HT1080 (cell line): ENCODE measurements at places on chromosomes 5 and 9. TPM values are rescaled to one million over a fixed set of nuclear protein-coding genes. Genes with fewer than 3 reads are reported as not detected.

- peak; percentile 6 for DNase-seq
These were observed 28.5 kb upstream of the PHF24 start for GRCh38 chr9:34929506-34930102.

DNA sequence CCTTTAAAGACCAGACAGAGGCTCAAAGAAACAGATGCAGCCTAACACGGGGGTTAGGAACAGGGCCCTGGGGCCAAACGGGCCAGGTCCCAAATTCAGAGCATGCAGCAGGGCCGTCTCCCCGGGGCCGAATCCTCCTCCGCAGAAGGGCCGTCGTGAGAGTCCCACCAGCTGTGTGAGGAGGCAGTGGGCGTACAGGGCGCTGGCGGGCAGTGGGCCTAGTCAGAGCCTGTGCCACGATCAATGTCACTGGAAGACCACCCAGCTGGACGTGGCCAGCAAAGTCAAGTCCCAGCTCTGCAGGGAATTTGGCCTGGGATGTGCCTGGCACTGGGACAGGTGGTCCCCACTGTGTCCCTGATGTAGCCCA is 15.8 kb upstream of the FCN2 start:
- no peak for DNase-seq

GRCh38 chr9:97299809-97300414 is 7.5 kb upstream of the CCDC180 start:
- DNase-seq: no peak

DNA sequence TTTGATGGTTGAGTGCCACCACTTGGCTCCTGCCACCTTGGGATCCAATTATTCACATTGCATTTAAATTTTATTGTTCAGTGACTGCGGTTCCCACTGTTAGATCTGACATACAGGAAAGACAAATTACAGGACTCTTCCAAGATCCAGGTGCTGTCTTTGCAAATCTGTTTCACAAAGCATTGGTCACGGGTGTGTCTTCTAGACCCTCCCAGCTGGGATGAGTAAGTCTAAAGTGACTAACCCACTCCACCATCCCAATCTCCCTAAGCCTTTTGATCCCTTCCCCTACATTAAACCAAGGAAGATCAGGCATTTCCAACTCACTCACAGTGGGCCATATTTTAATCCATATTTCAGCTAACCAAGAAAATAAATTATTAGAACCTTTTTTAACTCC is 1016.3 kb upstream of the CTNND2 start:
- peak; percentile 70 for DNase-seq

- no peak for DNase-seq
These were observed 2.4 kb downstream of the OTP start for GRCh38 chr5:77635917-77636640.

The CCDC171 gene
- 0.77 and 0.80 TPM in 2 replicates for total RNA-seq

The KIF12 gene
- not detected in 2 replicates for total RNA-seq

The NELFB gene
- total RNA-seq: 78.8 and 83.3 TPM in 2 replicates

The C5orf58 gene
- 2.4 and 7.7 TPM in 2 replicates for total RNA-seq
